Endodermal cell (in vitro differentiated cells): ENCODE measurements at places on chromosomes 1 and 21. TPM values are rescaled to one million over a fixed set of nuclear protein-coding genes. Genes with fewer than 3 reads are reported as not detected.

DNA sequence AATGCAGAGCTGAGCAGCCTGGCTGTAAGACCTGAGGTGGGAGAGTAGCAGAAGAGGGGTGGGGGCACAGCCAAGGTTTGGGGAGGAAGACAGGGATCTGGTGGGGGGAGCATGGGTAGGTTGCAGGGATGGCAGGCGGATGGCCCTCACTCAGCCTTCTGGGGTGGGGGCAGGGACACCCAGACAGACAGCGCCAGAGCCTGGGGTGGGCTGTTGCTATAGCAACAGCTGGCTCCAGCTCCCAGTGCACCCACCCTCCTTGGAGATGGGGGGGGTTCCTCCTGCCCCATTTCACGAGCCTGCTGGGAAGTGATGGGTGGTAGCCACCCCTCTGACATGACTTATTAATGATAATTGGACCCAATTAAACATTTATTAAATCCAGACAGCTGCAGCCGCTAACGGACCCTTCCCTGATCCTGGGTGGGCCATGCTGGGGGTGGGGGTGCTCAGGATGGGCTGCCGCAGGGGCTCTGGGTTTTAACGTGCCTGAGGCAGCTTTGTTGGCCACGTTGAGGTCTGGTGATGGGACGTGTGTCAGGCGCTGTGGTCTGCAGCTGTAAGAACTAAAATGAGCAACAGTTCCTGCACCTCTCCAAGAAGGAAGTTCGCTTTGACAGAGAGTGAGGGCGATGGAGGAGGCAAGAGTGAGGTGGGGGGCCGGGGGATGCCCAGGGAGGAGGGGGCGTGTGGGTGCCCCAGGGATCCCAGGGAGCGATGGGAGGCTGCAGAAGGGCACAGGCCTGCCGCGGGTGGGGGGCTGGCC, 19.4 kb downstream of the AGRN start:
- no peak for DNase-seq

- no peak for DNase-seq
These were observed 216.1 kb upstream of the GRIK3 start for GRCh38 chr1:37250371-37250770.

DNA sequence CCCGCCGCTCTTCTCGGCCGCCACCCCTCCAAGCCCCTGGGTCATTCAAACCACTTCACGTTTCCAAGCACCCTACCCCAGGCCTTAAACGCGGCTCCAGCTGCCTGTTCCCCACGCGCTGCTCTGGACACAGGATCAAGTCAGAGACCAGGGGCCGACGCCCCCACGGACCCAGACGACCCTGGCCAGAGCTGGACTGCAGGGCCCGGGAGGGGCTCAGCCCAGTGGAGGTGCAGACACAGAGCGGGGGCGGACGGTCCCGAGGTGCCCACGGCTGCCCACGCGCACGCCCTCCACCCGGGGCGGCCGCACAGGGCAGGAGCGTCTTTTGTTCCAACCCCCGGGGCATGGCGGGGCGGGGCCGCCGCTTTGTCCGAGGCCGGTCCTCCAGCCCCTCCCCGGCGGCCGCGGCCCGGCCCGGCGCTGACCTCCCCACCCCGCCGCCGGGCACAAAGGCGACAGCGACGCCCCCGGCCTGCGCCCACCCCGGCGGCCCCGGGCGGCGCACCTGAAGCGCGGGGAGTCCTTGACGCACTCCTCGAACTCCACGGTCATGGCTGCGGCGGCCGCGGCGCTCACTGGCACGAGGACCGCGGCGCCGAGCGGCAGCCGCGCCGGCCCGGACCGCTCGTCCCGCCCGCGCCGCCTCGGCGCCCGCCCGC, 338 bp downstream of the ACAP3 start:
- no peak for DNase-seq

- no peak for DNase-seq
These were observed 21.3 kb downstream of the MTHFR start for GRCh38 chr1:11784256-11784992.

DNA sequence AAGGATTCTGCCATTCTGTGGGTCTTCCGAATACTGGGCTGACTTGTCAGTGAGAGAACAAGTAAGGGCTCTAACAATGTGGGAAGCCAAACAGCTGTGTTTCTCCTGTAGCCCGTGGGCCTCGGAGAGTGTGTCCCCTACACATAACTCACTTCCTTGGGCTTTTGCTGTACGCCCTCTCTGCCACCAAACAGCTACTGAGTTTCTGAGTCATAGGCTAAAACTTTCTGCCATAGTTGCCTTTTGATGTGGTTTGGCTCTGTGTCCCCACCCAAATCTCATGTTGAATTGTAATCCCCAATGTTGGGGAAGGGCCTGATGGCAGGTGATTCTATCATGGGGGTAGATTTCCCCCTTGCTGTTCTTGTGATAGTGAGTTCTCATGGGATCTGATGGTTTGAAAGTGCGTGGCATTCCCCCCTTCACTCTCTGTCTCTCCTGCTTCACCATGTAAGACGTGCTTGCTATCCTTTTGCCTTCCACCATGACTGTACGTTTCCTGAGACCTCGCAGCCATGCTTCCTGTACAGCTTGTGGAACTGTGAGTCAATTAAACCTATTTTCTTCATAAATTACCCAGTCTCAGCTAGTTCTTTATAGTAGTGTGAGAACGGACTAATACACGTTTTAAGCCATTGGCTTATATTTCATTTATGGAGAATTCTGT, 194.8 kb upstream of the HMCN1 start:
- no peak for DNase-seq

DNA sequence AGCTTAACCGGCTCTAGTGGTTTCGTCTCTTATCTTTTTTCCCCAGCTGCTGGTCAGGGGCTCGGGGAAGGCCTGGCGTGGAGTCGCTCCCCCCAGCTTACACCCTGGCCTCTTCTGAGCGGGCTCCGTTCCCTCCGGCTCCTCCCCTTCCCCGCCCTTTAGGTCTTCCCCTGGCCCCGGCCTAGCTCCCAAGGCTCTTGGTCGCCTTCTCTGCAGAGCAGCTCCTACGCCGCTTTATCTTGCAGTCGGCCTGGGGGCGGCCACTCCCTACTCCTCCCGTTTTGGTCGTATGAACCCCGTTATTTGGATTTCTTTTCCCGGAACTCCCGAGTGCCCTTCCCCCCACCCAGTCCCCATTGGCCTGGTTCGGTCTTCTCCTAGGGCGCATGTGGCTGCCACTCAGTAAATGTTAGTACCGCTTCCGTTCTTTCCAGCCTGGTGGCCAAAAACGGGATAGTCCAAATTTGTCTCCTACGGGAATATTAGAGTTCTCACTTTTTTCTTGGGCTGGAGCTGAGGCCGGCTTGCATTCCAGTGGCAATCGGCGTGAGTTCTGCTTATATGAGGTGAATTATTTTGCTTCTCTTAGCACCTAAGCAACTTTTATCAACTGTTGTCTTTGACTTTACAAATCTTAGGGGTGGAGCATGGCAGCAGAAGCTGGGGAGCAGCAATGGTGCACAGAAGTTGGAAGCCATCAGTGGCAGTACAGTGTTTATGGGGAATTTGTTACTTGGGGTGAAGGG, 467 bp downstream of the THRAP3 start:
- peak; percentile 93 for DNase-seq

DNA sequence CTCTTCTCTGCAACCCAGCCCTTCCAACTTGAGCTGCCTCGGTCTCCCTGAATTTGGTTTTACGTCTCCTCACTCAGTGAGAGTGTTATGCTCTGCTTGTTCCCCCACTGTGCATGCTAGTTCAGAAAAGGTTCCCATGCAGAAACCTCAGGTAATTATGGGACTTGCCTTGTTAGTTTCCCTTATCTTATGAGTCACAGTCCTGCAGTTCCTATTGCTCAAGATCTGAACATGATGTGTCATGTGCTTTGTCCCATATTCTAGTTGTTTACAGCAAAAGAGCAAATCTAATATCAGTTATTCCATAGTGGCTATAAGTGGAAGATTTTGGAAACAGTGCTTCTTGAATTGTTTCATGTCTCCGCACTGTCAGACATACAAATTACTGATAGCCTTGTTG, 74.4 kb downstream of the DUSP10 start:
- DNase-seq = no peak

DNA sequence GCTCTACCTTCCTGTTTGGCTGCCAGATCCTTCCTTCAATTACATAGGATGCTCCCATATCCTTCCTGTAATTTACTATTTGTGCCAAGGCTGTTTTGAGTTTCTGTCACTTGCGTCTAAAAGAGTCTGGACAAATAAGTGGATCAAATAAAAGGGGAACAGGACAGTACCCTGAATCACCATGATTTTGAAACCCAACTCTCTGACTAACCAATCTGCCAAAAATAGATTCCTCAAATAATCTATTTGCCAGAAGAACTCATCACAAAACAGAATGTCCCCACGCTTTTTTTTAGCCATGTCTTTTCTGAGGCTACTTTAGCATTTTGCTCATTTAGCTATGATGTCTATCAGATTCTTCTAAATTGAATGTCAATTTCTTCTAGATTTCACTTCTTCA, 392.6 kb downstream of the NTNG1 start:
- no peak for DNase-seq

- DNase-seq = no peak
These were observed 16.6 kb upstream of the CACYBP start for GRCh38 chr1:174982971-174983689.

GRCh38 chr1:239719642-239720258, 333.4 kb downstream of the CHRM3 start:
- DNase-seq = no peak

DNA sequence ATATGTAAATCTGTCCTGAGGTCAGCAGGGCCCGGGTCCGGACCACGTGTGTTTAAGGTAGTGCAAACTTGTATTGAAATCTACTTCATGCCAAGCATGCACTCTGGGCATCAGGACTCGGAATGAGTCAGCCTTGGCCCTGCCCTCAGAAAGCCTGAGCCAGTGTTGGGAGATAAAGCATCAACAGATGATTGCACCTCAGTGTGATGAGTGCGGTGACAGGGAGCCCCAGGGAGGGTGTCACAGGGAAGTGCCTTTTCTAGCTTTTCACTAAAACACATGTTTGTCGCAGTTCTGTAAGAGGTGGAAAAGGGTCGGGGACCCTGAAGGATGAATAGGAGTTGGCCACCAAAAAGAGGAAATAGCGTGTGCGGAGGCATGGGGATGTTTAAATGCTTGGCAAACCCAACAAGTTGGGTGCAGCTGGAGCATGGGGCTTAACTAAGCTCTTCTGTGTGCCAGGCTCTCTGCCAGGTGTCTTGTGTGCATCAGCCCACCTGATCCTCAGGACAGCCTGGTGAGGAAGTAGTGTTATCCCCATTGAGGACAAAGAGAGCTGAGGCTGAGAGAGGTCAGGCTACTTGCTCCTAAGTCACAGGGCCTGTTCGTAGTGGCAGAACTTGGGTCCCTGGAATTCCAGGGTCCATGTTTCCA, 48.2 kb upstream of the EPB41 start:
- no peak for DNase-seq

- DNase-seq = no peak
These were observed 9.0 kb upstream of the ELOVL1 start for GRCh38 chr1:43376723-43377235.

DNA sequence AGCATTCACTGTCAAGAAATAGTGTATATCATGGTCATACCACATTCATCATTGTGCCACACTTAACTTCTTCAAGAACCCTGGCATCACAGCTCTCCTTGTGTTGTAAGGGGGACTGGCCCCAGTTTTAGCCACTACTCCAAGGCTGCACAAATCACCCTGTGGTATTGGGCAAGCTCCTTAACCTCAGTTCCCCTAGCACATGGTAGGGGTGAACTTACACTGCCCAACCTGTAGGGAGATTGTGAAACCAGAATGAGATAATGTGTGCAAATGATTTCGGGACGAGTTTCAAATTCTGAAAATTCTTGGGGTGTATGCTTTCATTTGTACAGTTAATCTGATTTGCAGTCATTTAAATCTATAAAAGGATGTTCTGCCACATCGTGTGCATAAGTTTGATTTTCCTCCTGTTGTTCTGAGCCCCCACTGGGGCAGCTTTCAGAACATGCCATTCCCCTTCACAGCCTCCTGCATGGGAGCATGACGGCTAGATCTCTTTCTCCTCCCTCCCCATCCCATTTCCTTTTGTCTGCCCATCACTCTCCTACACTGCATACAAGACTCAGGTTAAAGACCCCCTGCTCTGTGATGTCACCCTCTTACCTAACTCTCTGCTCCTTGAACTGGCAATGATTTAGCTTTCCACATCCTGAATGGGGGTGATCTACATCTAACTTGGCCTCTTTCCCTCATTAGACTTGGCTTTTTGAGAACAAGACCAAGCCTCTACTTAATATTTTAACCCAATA, 290.3 kb downstream of the CHRM3 start:
- DNase-seq = no peak

DNA sequence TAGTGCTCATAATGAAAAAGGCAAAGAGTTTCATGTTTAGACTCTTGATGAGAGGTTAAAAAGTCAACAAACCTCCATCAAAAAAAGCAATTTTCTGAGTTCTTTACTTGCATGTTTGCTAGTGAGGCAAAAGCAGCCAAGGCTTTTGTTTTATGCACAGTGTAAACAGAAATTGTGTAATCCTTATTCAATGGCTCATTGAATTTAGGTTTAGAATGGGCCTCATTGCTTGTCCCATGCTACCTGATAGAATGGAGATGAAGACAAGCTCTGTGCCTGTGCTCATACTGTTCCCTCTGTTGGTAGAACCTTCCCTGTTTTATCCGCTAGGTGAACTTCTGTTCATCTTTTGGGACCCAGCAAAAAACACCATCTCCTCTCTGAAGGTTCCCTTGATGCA, 10.0 kb upstream of the LRRC8D start:
- DNase-seq = no peak

- no peak for DNase-seq
These were observed 85.5 kb upstream of the S1PR1 start for GRCh38 chr1:101151286-101151685.

- DNase-seq = no peak
These were observed 21.5 kb upstream of the PWP2 start for GRCh38 chr21:44085491-44086321.

- no peak for DNase-seq
These were observed 161.5 kb upstream of the ESRRG start for GRCh38 chr1:216884614-216885229.

- no peak for DNase-seq
These were observed 24.6 kb upstream of the SLC2A1 start for GRCh38 chr1:42983253-42983652.

DNA sequence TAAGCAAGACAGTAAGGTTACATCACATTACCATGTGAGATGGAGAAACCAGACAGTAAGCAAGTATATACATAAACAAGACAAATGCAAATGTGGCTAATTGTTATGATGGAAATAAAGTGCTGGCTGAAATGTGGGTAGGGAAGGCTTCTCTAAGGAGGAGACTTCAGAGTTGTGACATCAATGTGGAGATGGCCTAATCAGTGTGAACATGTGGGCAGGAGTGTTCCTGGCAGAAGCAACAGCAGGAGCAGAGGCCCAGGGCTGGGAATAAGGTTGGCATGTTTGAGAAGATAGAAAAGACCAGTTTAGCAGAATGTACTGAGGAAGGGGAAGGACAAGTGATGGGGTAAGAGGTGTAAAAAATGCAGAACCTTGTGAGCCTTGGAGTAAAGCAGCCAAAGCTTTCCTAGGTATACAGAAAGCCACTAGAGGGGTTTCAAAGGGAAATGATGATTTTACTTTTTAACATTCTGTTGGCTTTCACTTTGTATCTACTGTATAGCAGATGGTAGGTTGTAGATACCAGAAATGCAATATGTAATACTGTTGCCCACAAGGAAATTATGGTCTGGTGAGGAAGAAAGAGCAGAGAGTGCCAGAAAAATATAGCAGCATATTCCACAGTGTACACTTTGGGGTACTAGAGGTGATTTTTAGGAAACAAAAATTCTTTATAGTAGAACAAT, 197.4 kb downstream of the FGGY start:
- no peak for DNase-seq

CACHD1 gene
- 16.7 to 29.2 TPM (median 27.7 TPM) in 3 replicates for total RNA-seq

ZNF436 gene
- total RNA-seq = 7.7 to 10.3 TPM (median 10.3 TPM) in 3 replicates

NMNAT2 gene
- 1.5 to 2.1 TPM (median 1.7 TPM) in 3 replicates for total RNA-seq

CORT gene
- total RNA-seq = 0.29 and 0.53 TPM in 2 replicates

MAP3K21 gene
- 8.7 and 9.4 TPM in 2 replicates for total RNA-seq

SPRR5 gene
- total RNA-seq = not detected in 3 replicates

NBPF6 gene
- not detected in 2 replicates for total RNA-seq

JMJD4 gene
- total RNA-seq = 18.9 and 21.8 TPM in 2 replicates
